ENCODE measurements at places on chromosomes 2 and 18.

GRCh38 chr2:217658806-217659205, 344.0 kb downstream of the TNS1 start:
- DNase-seq = no peak

DNA sequence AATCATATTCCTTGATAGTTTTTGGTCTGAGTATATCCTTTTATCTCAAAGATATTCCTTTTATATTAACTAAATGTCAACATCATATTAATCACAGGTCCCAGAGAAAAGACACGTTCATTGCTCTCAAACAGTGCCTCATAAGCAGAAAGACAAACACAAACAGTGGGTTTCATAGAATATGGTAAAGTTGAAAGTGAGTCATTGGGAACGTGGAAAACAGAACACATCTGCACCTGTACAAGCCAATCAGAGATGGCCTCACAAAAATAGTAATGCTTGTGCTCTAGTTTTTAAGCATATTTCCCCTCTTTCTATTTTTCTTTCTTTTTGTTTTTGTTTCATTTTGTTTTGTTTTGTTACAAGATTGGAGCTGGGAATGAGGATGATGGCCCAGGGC, 328.4 kb upstream of the MAP2 start:
- DNase-seq = no peak

- no peak for DNase-seq
Observed at GRCh38 chr2:26818972-26819371, 29.0 kb upstream of the DPYSL5 start.

- DNase-seq = no peak
Observed at GRCh38 chr2:234632527-234633391, 135.9 kb upstream of the ARL4C start.

DNA sequence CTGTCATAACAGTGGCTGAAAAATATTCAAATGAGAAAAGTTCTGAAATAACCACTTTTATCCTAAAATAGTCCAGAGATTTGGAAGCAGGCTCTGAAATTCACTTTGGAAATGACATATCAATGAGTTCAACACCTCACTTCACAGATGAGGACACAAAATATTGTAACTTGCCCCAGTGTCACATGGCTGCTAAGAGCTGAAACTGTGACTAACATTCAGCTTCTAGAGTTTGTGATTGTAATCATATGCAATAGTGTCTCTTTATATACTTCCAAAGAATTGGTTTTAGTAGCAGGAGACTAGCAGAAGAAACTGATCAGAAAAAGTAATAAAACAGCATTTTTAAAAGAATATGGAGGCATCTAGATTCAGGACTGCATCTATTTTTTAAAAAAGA, 52.1 kb downstream of the SFT2D3 start:
- DNase-seq = no peak

DNA sequence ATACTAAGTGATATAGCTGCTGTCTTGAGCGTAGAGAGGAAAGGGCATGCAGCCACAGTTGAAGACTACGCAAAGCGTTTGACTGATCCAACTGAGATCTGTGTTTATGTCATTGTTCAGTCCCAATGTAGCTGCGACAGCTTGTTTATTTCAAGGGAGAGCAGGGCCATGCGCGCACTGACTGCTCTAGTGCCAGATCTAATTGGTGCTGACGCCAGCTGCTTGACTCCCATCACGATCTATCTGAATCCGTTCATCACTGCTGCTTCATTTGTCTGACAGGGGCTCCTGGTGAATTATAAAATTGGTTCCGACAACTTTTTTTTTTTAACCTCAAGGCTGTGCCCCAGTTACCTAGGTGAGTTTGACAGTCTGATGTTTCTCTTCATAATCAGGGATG, 75.7 kb downstream of the CHST9 start:
- no peak for DNase-seq

GRCh38 chr2:9463698-9464034, 10.7 kb upstream of the IAH1 start:
- DNase-seq = no peak

DNA sequence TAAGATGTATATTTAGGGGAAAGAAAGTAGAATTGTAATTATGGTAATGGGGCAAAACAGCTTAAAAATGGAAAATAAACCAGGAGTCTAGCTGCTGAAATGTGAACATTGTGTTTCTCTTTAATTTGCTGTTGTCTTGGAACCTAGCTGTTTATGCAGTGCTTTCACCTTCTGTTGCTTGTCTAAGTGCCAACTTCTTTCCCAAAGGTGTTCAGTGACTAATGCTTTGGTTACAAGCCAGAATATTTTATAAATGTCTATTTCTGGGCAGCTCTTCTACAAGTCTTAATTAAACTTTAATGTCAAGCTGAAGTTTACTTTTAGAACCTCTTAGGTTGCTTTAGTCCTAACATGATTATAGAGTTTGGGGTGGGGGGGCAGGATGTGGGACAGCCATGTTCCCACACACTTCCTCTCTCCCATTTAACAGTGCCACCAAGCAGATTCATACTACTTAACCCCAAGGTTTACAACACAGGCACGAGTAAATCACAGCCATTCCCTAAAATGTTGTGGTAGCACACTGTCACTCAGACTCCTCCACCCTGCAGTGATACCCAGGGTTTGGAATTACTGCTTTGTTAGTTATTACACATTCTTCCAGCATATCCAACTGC, 60.6 kb downstream of the ITGA4 start:
- DNase-seq = no peak

DNA sequence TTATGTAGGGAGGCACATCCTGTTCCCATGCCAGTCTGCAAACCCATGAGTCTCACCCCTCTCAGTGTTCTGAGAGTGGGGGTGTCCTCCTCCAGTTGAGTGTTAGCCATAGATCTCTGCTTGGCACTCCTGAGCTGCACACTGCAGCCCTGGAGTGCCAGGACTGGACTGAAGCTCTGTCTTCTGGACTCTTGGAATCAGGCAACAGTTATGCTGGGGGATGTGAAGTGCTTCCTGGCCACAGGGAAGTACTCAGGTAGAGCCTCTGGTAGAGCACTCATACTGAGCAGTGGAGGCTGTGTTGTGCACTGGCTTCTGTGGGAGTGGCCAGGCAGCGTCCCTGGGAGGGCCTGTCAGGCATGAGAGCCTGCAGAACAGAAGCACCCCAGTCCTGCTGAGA, 43.0 kb downstream of the SERPINB7 start:
- DNase-seq = no peak

GRCh38 chr2:216621292-216621691, 11.9 kb upstream of the IGFBP2 start:
- DNase-seq = no peak

DNA sequence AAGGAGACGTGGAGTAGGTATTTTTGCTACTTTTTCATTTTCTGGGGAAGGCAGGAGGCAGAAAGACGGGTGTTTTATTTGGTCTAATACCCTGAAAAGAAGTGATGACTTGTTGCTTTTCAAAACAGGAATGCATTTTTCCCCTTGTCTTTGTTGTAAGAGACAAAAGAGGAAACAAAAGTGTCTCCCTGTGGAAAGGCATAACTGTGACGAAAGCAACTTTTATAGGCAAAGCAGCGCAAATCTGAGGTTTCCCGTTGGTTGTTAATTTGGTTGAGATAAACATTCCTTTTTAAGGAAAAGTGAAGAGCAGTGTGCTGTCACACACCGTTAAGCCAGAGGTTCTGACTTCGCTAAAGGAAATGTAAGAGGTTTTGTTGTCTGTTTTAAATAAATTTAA, 3.4 kb downstream of the FZD7 start:
- DNase-seq = no peak

GRCh38 chr2:88024509-88024908, 8.2 kb upstream of the RNU2-63P start:
- DNase-seq = no peak

DNA sequence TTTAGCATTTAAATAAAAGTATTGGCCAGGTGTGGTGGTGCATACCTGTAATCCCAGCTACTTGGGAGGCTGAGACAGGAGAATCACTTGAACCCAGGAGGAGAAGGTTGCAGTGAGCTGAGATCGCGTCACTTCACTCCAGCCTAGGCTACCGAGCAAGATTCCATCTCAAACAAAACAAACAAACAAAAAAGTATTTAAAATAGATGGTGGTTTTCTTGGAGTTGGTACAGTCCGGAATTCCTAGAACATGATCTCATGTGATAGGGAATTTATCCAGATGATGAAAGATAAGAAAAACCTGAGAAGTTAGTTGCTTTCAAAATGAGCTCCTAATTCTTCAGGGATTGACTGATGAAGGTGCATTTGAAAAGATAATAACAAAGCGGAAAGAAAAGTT, 62.0 kb downstream of the BIRC6 start:
- no peak for DNase-seq

GRCh38 chr18:75290737-75291358, 80.3 kb downstream of the TSHZ1 start:
- DNase-seq = no peak

- DNase-seq = no peak
Observed at GRCh38 chr18:23377669-23378301, 75.3 kb upstream of the RIOK3 start.

- DNase-seq = no peak
Observed at GRCh38 chr2:185990861-185991525, 252.4 kb downstream of the FSIP2 start.

GRCh38 chr18:78948707-78949106, 30.9 kb upstream of the SALL3 start:
- no peak for DNase-seq

DNA sequence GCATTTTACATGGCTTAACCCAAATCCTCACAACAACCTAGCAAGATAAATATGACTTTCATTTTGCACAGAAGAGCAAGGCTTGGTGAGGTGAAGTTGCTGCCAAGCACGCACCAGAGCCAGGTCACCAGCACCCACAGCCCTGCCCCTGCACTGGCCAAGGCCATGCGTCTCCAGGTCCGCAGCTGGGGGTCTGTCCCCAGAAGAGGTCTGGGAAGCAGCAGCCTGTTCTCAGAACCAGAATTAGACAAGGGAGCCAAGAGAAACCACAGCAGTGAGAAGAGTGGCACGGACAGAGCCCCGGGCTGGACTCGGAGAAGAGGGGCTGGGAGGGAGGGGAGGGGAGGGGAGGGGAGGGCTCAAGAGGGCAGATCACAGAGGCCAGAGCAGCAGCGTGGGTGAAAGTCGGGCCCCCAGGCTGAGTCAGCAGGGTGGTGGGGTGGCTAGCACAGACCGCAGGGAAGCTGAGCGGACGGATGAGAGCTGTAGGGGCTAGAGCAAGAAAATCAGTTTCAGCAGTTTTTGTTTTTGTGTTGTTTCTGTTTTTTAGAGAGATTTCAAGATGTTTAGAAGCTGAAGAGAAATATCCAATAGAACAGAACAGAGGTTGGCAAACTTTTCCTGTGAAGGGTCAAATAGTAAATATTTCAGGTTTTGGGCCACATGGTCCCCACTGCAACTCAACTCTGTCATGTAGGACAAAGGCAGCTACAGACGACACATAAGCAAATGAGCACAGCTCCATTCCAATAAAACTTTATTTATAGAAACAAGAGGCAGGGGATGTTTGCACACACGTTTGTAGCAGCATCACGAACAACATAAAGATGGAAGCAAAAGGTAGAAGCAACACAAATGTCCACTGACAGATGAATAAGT, 7.4 kb upstream of the MTERF4 start:
- no peak for DNase-seq

GRCh38 chr2:55013936-55014335, 36.3 kb downstream of the RTN4 start:
- DNase-seq = no peak

- no peak for DNase-seq
Observed at GRCh38 chr2:1747065-1747941, 3.0 kb upstream of the PXDN start.

DNA sequence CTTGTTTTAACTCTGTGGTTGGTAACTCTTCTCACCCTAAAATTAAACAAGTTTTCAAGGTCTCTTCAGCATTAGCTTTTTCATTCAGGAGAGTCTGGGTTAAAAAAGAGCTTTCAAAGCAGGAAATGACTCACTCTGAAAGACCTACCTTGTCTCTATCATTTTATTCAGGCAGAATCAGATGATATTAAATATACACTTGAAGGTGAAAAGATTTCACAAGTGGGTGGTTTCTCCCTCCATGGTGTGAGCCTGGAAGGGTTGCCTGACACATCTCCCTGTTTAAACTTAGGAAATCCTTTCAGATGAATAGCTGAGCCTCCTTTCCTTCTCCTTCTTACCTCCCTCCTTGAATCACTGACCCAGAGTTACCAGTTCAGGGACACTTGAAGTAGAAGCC, 1402.0 kb upstream of the PIK3C3 start:
- DNase-seq = no peak

- no peak for DNase-seq
Observed at GRCh38 chr2:208542465-208543041, 136.0 kb downstream of the PTH2R start.

- DNase-seq = no peak
Observed at GRCh38 chr18:48742706-48743475, 204.1 kb downstream of the CTIF start.

DNA sequence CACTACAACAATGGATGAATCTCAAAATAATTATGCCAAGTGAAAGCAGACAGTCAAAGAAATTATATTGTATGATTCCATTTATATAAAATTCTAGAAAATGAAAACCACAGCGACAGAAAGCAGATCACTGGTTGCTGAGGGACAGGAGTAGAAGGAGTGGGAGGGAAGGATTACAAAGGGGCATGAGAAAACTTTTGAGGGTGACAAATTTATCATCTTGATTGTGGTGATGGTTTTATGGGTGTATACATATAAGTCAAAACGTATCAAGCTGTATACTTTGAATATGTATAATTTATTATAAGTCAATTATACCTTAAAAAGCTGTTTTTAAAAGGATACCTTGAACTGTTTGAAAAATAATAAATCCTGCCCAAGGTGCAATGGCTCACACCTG, 27.7 kb downstream of the ATF2 start:
- DNase-seq = no peak

DNA sequence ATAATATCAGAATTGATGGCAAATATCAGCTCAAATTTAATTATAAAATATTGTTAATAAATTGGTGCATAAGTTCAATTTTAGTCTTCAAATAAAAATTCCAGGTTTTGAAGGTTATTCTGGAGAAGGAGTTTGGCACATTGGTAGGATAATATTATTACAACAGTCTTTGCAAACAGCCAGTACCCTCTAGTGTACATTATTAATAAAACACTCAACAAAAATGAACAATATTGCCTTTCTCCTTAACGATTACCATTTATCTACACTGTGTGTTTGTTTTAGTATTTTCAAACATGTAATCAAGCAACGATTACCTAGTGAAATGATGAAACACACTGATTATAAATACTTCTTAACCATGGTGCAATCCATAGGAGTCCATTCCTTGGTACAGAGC, 334.0 kb upstream of the FSIP2 start:
- DNase-seq = no peak
